Uterine smooth muscle cell (primary cell): ENCODE measurements at places on chromosomes 3 and 15. TPM values are rescaled to one million over a fixed set of nuclear protein-coding genes. Genes with fewer than 3 reads are reported as not detected.

Gene PPP1R2
- 111 and 113 TPM in 2 replicates for total RNA-seq

Gene EOMES
- not detected in 2 replicates for total RNA-seq

Gene RIOX2
- total RNA-seq = 31.3 and 38.2 TPM in 2 replicates

Gene LMAN1L
- 0.11 TPM in 1 of 2 replicates, not detected in the other for total RNA-seq

Gene OXNAD1
- total RNA-seq = 11.2 and 17.0 TPM in 2 replicates

Gene WDR72
- total RNA-seq = not detected in 2 replicates
